ENCODE measurements at places on chromosomes 4 and X.

DNA sequence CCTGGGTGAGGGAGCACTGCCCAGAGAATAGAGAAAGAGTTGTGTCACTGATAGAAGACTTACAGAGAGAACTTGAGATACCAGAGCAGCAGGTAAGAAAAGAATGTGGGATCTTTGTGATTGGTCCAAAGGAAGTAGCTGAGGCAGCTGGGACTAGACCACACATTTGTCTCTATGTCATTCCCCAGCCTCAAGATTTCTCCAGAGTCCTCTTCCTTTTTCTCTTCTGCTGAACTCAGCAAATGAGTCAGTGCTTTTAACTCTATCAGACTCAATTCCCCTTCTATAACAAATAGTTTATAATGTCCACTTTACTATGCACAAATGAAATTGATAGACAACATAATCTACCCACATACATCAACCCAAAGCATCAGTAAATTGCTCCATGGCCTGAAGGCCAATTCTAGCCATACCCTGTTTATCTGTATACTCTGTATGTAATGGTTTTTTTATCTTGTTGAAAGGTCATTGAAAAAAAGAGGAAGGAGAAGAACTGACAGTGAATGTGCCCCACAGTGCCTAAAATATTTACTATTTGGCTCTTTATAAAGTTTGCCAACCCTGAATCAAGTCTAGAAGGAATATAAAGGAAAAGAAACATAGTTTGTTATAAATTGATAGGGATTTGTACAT, 38.2 kb downstream of the ETDC start:
- DNase-seq: no peak

- DNase-seq: no peak
These were observed 6.5 kb downstream of the IGBP1 start for GRCh38 chrX:70139736-70140135.

DNA sequence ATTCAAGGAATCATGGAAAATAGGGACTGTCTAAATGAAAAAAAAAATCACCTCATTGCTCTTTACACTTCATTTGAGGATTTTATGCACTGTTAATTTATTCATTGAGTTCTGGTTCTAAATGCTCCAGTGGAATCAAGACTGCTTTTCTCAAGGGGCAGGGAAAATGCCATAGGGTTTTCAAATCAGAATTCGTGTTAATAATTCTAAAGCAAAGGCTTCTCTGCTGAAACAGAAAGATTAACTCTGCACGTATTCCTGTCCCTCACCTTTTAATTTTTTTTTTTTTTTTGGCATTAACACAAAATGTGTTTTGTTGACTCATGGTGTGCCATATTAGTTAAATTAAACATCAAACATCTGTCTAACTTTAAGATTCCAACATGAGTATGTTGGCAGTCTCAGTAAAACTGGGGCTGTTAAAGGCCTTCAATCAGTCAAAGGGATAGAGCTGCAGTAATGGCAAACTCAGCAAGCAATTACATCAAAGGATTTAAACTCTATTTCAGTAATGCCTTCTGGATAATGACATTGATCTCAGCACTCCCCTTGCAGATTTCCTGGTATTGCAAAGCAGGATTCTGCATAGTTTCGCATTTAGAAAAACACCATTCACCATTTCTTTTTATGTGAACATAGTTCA, 878.1 kb downstream of the RAPGEF2 start:
- DNase-seq: no peak

GRCh38 chr4:6938647-6939271, 29.1 kb downstream of the TBC1D14 start:
- no peak for DNase-seq

- no peak for DNase-seq
These were observed 31.2 kb downstream of the RPS6KA6 start for GRCh38 chrX:84156821-84157220.

DNA sequence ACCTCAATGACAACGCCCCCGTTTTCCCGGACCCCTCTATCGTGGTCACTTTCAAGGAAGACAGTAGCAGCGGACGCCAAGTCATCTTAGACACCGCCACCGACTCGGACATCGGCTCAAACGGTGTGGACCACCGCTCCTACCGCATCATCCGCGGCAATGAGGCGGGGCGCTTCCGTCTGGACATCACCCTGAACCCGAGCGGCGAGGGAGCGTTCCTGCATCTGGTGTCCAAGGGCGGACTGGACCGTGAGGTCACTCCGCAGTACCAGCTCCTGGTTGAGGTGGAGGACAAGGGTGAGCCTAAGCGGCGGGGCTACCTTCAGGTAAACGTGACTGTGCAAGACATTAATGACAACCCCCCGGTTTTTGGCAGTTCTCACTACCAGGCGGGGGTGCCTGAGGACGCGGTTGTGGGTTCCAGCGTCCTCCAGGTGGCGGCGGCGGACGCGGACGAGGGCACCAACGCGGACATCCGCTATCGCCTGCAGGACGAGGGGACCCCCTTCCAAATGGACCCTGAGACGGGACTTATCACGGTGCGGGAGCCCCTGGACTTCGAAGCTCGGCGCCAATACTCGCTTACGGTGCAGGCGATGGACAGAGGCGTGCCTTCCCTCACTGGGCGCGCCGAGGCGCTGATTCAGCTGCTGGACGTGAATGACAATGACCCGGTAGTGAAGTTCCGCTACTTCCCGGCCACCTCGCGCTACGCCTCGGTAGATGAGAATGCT, 2.2 kb downstream of the FAT4 start:
- DNase-seq: peak; percentile 16

GRCh38 chr4:127846061-127846460, 34.6 kb upstream of the PLK4 start:
- no peak for DNase-seq

DNA sequence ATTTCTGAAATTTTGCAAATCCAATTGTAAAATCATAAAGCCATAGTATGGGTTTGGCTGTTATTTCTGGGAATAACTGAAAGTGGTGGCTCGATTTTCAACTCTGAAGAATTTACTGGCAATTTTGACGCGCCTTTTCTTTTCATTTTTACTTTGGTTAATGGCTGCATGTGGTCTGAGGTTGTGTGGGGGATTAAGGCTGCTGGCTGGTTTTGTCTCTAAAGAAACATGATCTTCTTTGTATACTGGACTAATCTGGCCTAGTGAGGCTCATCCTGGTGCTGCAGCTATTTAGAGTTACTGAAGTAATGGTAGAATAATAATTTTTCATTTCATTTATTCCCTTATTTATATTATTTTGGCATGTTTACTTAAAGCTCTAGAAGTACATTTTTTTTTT, 164.0 kb downstream of the RNF150 start:
- no peak for DNase-seq

- DNase-seq: no peak
These were observed 18.1 kb downstream of the CLTRN start for GRCh38 chrX:15646543-15646942.

GRCh38 chrX:116379854-116380253, 56.6 kb upstream of the SLC6A14 start:
- no peak for DNase-seq

DNA sequence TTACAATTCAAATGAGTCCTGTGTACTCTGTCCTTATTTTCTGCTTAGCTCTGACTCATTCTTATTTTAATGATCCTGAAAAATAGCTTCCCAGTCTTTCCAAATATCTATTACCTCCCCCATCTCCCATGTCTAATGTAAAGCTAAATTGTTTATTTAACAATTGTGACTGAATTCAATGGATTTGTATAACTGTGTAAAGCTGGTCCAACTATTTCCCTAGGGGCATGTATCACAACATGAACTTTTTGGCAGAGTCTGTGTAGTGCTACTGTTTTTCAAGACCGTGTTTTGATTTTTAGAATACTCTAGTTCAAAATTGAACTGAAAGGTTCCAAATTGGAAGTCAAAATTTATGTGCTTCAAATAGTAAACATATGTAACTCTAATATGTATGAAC, 67.8 kb downstream of the SPCS3 start:
- DNase-seq: no peak

GRCh38 chr4:147194604-147195003, 248.9 kb upstream of the TTC29 start:
- DNase-seq: no peak

DNA sequence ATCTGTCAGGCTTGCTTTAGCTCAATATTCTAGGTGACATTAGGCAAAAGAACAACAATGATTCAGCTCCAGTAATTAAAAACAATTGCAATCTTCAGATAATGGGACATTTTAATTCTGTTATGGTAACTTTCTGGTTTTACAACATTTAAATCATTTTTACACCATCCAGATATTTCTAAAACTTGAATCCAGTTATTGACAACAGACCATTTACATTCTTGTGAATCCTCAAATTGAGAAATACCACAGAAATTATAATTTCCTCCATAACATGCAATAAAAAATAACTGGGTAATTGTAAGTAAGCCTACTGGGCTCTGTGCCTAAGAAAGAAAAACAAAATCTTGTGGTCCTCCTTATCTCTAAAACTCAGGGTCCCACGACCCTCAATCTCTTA, 195.0 kb upstream of the S100G start:
- DNase-seq: no peak

GRCh38 chr4:54101190-54102041, 1.5 kb downstream of the GSX2 start:
- no peak for DNase-seq

DNA sequence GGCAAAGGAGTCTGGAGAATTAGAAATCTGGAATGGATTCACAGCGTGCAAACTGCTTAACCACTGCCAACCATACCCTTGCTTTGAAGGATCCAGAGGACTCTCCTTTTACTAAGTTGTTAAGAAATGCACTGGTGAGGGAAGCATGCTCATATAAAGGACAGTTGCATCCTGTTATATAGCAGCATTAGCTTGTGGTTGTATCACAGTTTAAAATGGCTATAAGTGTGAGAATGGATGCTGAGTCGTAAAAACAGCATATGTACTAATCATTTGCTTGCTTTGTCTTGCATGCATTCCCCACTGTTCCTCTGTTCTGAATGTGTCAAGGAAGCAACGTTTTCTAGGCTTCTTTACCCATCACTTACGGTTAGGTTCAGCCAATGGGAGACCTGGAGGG, 101.1 kb downstream of the CXCL13 start:
- no peak for DNase-seq

DNA sequence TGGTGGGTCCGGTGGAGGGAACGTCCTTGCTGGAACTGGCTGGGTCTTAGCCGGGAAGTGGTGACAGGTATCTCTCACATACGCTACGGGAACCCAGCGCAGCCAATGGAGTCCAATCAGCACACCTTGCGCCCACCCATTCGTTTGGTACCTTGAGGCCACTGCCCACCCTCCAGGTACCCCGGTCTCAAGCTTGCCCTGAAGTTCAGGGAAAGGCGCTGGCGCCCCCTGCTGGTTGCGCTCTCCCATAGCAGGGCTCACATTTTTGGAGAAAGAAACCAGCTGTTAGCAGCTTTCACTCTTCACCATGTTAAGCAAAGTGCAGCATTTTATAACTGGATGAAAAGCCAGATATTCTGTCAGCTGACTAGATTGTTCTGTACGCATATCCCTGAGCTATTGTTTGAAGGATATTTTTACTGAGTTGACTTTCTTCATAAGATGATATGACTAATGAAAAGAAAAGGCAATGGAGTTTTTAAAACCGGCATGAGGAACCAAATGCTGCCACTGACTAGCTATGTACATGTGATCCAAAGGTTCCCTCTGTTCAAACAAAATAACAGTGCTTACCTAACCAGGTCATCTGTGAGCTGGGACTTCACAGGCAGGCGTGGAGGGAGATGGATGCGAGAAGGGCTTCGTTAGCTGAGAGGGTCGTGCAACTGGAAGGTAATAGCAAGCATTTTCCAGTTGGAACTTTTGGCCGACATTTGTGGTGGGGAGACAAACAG, 43.7 kb downstream of the OTOP1 start:
- no peak for DNase-seq

- no peak for DNase-seq
These were observed 3.5 kb upstream of the SAP30 start for GRCh38 chr4:173367285-173367684.

GRCh38 chrX:39898147-39898546, 199.6 kb downstream of the BCOR start:
- DNase-seq: no peak

GRCh38 chrX:1222531-1223241, 10.2 kb upstream of the CRLF2 start:
- peak; percentile 24 for DNase-seq

DNA sequence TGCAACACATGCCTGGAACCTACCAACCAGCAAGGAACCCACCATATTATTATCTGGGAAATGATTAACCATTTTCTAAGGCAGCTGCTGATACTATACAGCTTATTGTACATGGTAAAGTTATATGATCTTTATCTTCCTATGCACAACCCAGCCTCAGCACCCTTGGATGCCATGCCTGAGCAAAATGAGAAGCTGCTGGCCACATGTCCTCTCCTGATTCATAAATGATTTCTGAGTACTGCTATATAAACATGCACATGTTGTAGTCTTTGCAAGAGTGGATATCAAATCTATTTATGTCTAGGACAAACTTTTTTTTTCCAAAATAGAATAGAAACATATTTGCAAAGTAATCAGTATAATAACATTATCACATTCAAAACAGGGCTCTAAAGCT, 1043.6 kb downstream of the CCSER1 start:
- DNase-seq: no peak

GRCh38 chrX:100208076-100208475, 202.0 kb downstream of the PCDH19 start:
- no peak for DNase-seq

DNA sequence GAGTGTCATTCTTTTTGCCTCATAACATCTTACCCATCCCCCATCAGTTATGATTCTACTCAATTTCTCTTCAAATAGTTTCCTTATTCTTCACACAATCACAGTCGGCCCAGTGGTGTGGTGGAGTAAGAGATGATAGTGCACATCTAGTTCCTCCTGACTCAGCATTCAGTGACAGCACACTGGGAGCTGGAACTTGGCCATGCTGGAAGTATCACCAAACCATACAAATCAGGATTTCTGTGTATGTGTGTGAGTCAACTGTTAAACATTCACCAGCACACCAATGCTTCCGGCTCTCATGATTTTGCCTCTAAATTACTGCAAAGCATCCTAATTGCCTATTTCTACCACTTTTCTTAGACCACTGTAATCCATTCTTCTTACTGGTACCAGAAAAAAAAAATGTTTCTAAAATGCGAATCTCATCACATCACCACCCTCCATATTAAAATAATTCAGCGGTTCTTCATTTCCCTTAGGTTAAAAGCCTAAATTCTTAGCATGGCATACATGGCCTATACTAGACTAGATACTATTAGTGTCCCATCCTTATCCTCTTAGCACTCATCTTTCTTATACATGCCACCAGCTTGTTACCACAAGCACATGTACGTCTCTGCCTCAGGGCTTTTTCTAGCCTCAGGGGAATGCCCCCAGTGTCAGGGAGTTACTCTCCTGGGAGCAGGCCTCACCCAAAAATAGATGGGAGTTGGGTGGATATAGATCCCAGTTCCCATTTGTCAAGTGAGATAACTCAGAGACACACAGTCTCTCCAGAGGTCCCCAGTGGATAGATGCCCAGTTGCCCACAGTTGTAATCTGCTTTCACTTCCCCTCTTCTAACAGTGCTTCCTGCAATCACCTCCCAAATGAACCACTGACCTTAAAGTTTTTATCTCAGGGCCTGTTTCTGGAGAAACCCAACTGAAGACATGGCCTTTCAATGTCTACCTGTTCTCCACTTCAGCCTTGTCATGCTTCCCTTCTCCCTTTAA, 49.2 kb upstream of the DDX53 start:
- DNase-seq: peak; percentile 50

GRCh38 chr4:102639598-102639997, 121.2 kb downstream of the MANBA start:
- DNase-seq: no peak

GRCh38 chr4:109302361-109303139, at the start of gene COL25A1:
Gene COL25A1, minus strand, starts transcription at chr4:109302658.
- DNase-seq: no peak
